Skeletal muscle cell (primary cell): ENCODE measurements at places on chromosomes 1 and 21.

- DNase-seq = no peak
Observed at GRCh38 chr1:14545422-14546025, 53.0 kb upstream of the KAZN start.

DNA sequence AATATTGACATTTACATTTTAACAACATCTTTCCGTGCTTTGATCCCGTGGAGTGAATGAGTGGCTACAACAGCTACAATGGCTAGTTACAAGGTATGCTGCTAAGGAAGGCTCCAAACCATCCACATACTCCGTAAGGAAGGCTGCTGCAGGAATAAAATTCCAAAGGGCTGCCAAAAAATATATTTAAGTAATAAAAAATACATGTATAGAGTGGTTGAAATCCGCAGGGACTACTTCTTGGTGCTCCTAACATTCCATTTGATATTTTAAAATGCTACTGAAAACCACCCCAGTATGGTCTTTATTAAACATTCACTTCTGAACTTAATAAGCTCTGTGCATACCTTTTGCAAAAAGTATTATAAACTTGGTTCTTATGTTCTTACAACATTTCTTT, 25.3 kb downstream of the TNFSF4 start:
- no peak for DNase-seq

- DNase-seq = no peak
Observed at GRCh38 chr1:227059076-227059475, 119.0 kb downstream of the COQ8A start.

- DNase-seq = no peak
Observed at GRCh38 chr1:47189844-47190508, at the start of gene PDZK1IP1. Gene PDZK1IP1 (minus strand): TSS chr1:47190036. CDS start chr1:47189932, 104 bp downstream.

- DNase-seq = no peak
Observed at GRCh38 chr1:157113106-157113505, 13.5 kb upstream of the ETV3L start.

DNA sequence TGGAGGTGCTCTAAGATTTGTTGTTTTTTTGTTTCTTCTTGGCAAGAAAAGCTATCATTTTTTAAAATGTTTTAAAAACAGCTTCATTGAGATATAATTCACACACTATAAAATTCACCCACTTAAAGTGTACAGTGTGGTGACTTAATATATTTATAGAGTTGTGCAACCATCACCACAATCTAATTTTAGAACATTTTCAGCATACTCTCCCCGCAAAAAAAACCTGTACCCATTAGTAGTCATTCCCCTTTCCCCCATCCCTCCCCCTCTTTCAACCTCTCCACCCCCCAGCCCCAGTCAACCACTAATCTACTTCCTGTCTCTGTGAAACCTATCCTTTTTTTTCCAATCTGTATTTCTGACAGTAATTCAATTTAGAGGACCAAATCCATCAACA, 30.6 kb downstream of the ZC3H11B start:
- peak; percentile 49 for DNase-seq

DNA sequence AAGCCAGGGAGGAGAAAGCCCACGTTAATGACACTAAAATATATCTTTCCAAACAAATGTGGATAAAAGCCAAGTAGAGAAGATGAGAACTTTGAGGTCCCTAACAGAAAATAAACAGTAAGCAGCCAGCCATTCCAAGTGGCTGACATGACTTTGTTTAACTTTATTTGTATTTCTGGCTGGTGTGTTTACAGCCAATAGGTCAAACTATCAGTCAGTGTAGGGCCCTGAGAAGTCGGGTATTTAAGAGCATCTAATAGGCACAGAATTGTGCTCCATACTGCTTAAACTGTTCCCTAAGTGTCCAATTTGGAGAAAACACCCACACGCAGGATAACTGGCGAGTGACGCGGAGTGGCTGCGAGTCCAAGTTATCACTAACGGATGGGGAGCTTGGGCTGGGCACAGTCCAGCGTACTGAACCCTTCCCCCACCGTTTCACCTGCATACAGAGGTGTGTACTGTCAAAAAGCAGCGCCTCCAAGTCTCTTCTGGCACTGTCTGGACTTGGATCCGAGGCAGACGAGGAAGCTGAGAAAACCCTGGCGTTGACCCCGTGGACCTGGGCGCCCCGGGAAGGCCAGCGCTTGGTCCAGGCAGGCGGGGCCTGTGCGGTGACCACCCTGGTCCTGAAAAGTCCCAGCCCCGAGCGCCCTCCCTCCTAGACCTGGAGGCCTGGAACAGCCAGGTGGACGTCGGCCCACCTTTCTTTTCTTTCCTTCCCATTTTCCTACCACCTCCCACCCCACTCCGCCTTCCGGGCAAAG, 662 bp upstream of the LGALS8 start:
- DNase-seq = no peak

DNA sequence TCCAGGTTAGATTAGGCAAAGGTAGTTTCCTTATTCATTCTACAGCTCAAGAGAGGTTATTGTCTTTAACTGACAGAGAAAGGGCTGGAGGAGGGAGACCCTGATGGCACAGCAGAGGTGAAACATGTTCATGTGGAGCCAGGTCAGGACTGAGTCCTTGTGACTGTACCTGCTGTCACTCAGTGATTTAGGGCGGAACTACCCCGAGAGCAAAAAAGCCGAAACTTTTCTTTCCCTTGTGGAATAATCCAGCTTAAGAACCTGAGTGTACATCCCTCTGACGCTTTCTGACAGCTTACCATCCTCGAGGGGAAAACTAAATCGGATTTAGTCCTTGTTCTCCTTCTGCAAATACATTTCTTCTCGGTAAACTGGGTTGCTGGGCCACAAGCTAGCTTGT, 273.2 kb downstream of the BACH1 start:
- DNase-seq = no peak

DNA sequence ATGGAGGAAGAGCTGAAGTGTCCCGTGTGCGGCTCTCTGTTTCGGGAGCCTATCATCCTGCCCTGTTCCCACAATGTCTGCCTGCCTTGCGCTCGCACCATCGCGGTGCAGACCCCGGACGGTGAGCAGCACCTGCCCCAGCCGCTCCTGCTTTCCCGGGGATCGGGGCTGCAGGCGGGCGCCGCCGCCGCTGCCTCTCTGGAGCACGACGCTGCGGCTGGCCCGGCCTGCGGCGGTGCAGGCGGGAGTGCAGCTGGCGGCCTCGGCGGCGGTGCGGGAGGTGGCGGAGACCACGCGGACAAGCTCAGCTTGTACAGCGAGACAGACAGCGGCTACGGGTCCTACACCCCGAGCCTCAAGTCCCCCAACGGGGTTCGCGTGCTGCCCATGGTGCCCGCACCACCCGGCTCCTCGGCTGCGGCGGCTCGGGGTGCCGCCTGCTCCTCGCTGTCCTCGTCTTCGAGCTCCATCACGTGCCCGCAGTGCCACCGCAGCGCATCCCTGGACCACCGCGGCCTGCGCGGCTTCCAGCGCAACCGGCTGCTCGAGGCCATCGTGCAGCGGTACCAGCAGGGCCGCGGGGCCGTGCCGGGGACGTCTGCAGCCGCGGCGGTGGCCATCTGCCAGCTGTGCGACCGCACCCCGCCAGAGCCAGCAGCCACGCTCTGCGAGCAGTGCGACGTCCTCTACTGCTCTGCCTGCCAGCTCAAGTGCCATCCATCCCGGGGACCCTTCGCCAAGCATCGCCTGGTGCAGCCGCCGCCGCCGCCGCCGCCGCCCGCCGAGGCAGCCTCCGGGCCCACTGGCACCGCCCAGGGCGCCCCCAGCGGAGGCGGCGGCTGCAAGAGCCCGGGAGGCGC, 1.3 kb downstream of the TRIM67 start:
- DNase-seq = no peak

DNA sequence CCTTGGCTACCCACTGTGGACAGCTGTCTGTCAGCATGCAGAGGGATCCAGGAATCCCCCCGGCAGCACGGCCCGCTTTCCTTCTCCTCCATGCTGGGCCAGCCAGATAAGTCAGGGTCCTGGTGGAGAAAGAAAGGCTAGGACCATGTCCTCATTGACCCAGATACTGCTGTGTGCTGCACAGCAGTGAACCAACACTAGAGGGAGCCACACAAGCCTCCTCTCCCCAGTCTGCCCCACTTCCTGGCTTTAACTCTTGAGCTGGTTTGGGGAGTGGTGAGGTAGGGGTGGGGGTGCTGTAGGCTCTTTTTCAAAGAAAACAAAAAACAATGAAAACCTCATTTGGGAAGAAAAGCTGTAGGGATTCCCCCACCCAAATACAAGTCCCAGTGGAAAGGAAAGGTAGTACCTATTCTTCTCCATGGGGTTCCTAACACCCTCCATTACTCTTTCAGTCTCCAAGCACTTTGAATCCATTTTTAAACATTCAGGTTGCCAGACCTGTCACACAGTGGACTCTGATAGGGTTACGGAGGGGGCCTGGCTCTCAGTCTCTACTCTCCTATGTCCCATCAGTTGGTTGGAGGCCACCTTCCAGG, 84.9 kb upstream of the CD1D start:
- no peak for DNase-seq

DNA sequence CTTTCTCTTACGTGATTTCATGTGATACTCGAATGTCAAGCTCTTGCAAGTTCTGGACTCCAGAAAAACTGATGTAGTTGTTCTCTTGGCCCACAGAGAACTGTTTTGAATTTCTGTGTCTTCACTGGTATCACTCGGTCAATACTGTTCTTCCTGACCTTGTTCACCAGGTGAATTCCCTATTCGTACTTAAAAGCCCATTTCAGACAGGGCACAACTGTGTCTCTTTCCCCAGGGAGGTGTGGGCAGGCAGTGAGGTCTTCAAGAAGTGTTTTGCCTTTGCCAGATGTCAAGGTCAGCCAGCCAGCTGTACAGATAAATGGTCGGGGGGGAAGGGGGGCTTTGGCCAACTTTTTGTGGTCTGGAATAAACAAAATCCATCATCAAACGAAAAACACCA, 27.5 kb upstream of the ZC3H12A start:
- DNase-seq = no peak

DNA sequence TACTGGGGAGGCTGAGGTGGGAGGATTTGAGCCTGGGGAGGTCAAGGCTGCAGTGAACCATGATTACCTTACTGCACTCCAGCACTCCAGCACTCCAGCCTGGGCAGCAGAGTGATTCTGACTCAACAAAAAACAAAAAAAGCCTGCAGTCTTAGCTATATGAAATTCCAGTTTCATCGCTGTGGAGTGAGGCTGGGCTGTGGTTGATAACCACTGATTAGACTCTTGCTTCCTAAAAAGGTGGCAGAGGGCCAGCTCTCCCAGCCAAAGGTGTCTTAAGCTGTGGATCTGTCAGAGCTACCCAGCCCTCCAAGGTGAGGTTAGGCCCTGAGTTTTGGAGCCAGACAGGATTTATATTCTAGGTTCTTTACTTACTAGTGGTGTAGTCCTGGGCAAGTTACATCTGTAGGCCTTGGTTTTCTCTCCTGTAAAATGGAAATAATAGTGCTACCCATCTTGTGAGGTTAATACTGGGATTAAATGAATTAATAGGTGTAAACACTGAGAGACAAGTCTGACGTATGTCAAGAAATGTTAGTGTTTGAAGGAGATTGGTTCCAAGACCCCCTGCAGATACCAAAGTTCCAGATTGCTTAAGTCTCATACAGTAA, 35.9 kb downstream of the TMCC2 start:
- no peak for DNase-seq

GRCh38 chr1:222420633-222421032, 127.3 kb downstream of the HHIPL2 start:
- DNase-seq = no peak

DNA sequence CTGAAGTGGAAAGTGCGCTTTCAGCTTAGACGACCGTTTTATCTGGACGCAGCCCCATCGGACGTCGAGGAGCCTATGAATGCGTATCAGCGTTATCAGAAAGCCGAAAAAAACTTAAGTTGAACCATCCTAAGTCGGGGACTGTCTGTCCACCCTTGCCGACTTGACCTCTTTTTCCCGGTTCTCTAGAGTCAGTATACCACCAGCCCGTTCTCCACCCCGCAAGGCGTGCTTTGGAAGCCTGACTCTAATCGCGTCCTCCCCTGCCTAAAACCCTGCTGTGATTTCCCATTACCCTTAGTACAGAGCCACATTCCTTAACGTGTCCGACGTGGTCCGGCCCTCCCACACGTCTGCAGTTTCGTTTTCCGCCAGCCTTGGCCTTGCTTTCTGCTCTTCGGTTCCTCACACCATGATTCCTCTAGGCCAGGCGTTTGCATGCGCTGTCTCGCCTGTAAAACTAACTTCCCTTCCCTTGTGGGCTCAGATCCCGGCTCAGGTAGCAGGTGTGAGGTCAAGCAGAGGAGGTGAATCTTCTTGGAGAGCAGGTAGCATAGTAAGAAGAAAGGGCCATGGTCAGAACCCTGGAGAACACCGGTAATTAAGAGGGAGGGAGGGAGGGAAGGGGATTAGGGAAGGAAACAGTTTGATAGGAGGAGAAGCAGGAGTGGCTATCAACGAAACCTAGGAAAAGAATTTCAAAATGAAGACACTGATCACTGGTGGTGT, 865 bp downstream of the ADPRS start:
- DNase-seq = no peak

GRCh38 chr1:23184212-23184934, 15.7 kb upstream of the LUZP1 start:
- no peak for DNase-seq

GRCh38 chr1:1005774-1006304, 5.9 kb upstream of the HES4 start:
- no peak for DNase-seq

GRCh38 chr1:207024202-207025145, 8.1 kb downstream of the C1orf116 start:
- no peak for DNase-seq

DNA sequence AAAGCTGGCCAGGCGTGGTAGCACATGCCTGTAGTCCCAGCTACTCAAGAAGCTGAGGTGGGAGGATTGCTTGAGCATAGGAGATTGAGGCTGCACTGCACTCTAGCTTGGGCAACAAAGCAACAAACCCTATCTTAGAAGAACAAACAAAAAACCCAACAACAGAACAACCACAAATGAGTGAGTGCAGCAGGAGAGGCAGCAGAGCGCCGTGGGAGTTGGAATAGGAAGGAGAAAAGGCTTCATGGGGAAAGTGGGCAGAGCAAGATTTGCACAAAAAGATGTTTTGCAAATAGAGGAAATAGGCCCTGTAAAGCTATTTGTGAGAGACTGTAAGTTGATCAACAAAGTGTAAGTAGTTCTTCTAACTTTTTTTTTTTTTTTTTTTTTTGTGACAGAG, 19.6 kb downstream of the SMAP2 start:
- no peak for DNase-seq

DNA sequence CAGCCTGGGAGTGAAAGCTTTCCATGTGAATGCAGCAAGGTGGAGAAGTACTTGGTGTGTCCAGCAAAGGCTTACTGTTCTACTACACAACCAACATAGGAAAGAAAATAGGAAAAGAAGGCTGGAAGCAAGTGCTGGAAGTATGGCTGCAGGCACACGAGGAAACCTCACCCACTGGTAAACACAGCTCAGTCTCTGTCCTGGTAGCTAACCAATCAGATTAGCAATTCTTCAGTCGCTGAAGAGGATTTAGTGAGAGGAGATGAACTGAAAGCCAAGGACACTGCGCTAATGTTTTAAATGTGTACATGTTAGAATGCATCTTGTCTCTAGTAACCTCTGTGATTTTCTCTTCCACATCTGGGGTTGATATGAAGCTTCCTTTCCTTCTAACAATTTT, 36.2 kb upstream of the CACHD1 start:
- no peak for DNase-seq
